ENCODE measurements at places on chromosomes 4 and X.

DNA sequence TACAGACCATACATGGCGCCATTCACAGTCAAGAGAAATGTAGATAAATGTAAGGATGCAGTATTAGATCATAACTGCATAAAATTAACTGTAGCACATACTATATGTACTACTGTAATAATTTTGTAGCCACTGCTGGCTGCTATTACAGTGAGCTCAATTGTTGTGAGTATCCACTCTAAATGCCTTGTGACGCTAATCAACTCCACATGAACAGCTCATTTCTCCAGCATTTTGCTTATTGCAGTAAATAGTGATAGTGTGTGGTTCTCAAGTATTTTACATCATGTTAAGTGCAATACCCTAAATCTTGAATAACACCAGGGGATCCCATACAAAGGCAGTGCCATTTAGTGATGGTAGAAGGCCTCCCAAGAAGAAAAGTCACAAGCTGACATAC, 21.2 kb downstream of the FGFBP1 start:
- no peak for DNase-seq

- no peak for DNase-seq
These were observed 4.5 kb downstream of the RAPGEF2 start for GRCh38 chr4:159107203-159107925.

GRCh38 chr4:8289151-8289750, 19.7 kb downstream of the HTRA3 start:
- no peak for DNase-seq

GRCh38 chr4:99654361-99654761, 3.3 kb downstream of the C4orf54 start:
- no peak for DNase-seq

DNA sequence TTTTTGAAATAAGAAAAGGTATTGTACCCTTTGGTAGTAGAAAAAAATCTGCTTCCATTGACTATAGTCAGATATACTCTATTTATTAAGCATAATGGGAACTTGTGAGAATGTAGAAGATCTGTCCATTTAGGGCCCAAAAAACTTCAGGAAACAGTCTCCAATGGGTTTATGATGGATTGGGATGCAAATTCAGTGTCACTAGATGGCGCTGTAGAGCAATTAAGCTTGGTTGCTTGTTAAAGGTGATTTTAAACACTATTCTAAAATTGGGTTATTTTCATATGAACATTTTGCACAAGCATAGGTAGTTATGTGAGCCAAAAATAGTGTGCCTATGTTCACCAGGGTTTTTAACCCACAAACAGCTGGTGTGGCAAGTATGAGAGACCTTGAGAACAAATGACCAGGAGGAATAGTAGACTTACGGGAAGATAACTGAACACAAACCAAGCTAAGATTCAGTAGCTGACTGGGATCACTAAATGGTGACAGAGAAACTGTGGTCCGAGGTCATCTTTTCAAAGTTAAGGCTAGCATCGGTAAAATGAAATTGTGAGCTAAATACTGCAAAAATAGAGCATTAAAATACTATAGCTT, 80.3 kb upstream of the LSM6 start:
- DNase-seq = peak; percentile 42

DNA sequence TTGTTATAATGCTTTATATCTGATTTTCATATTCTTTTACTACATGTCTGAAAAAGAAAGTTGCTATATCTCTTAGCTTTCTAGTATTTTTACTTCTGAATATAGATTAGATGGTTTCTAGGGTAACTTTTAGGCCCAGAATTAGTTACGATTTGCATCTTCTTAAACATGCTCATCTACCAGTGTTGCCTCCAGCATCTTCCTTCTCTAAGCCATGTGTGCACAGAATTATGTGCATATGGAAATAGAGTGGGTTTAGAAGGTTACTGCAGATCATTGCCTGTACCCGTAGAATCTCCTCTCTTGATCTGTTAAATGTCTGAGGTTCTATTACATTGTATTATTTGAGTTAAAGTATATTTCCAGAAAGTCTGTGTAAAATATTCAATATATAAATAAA, 2.5 kb upstream of the TDO2 start:
- no peak for DNase-seq

GRCh38 chr4:77801260-77801608, 17.9 kb downstream of the CNOT6L start:
- DNase-seq = no peak

- DNase-seq = no peak
These were observed 740.1 kb upstream of the PITX2 start for GRCh38 chr4:111362941-111363361.

GRCh38 chr4:136136601-136137000, 1395.7 kb downstream of the PCDH18 start:
- DNase-seq = no peak

GRCh38 chr4:139809757-139810140, 144.1 kb downstream of the MGST2 start:
- no peak for DNase-seq

DNA sequence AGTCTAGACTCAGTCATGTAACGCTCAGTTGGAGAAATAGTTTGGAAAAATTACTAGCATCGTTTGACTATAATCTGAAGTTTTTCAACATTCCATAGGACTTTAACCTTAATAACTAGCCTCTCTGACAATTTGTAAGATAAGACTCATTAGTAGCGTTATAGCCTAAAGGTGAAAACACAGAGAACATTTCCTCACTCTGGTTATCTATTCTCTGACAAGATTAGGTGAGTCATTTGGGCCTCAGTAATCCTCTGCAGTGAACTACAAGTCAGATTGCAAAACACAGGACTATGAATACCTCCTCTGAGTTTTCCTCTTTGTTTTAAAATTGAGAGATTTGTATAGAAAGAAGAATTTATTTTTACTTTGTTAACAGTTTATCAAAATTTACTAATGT, 31.8 kb upstream of the PDLIM5 start:
- no peak for DNase-seq
